Colonic mucosa (tissue), 4 donors: ENCODE measurements at places on chromosomes 7 and 10. TPM values are rescaled to one million over a fixed set of nuclear protein-coding genes. Genes with fewer than 3 reads are reported as not detected.
A peak's percentile ranks its signal among the peaks of the same experiment; 100 is the strongest.

DNA sequence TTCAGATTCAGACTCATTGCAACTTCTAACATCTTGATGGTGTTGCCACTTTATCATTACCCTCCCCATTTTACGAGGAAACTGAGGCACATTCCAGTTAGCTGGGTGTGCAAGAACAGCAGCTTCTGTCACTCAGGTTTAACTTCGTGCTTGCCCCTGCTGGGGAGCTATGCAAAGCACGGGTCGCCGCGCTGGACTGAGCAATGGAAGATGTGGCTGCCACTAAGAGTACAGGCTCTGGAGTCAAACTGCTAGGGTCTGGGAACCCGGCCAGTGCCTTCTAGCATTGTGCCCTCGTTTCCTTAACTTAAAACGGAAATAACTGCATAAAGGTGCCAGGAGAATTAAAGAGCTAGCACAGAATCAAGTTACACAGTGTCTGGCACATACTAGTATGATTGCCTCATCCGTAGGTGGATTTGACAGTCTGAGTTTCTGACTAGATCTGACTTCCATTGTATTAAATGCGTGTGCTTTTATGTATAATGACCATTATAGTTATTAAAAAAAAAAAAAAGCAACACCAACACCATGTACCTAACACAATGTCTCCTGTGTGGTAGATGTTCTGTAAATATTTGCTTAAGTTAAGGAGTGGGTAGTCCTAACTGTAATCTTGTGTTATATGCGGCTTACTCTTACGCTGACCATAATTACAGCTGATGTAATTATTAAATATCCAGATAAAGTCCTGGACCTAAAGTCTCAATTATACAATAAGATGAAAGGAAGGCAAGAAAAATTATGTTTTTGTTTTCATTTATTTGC is 842 bp downstream of the ZNF22 start:
- H3K27me3 ChIP-seq: no peaks in the 10 kb centered on the region
- H3K4me1 ChIP-seq: no peaks in the 10 kb centered on the region
- no peaks in the 10 kb centered on the region for H3K36me3 ChIP-seq
- H3K27ac ChIP-seq: peak overlapping the region; percentile 90
- peak; percentile 72 for DNase-seq

The EGR2 gene
- 0.20 TPM for total RNA-seq

- no peaks in the 10 kb centered on the region for H3K27me3 ChIP-seq
- DNase-seq: peak; percentile 40
- H3K27ac ChIP-seq: no peak overlapping the region
- no peaks in the 10 kb centered on the region for H3K4me1 ChIP-seq
- no peaks in the 10 kb centered on the region for H3K36me3 ChIP-seq
- H3K4me3 ChIP-seq: no peak overlapping the region
These were observed 26.4 kb downstream of the PRF1 start for GRCh38 chr10:70575874-70576802.

The C10orf105 gene
- not detected for total RNA-seq

GRCh38 chr10:101000127-101000914 is 713 bp downstream of the LZTS2 start:
- H3K4me1 ChIP-seq: peaks cover 21% of the 10 kb centered on the region
- peak overlapping the region; percentile 89 for H3K4me3 ChIP-seq
- H3K36me3 ChIP-seq: no peaks in the 10 kb centered on the region
- H3K27me3 ChIP-seq: no peaks in the 10 kb centered on the region
- no peak for DNase-seq

DNA sequence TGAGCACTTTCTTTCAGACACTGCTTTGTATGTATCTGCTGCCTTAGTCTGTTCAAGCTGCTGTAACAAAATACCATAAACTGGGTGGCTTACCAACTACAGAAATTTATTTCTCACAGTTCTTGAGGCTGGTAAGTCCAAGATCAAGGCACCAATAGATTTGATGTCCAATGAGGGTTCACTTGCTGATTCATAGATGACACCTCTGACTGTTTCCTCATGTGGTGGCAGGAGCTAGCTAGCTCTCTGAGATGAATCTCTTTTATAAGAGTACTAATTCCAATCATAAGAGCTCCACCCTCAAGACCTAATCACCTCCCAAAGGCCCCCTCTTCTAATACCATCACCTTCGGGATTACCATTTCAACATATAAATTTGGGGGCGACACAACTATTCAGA is 76.6 kb upstream of the ADO start:
- H3K4me1 ChIP-seq: no peaks in the 10 kb centered on the region
- H3K27ac ChIP-seq: no peak overlapping the region
- H3K4me3 ChIP-seq: no peak overlapping the region
- DNase-seq: no peak

DNA sequence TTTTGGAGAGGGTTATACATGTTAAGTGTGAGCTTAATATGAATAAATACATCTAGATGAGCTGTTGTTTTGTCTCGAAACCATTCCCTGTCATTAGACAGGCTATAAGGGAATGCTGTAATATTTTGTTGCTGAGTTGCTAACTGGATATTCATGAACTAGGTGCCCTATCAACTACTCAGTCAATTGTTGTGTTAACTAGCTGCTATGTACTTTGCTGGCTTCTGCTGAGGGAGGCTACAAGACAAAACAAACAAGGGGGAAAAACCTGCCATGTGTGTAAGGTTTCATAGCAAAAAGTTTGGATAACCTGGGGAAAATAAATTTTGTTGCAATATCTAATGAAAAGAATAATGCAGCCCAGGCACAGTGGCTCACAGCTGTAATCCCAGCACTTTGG is 110.4 kb downstream of the CSTF2T start:
- H3K27me3 ChIP-seq: no peaks in the 10 kb centered on the region
- H3K4me3 ChIP-seq: no peak overlapping the region
- DNase-seq: no peak
- no peaks in the 10 kb centered on the region for H3K36me3 ChIP-seq
- no peak overlapping the region for H3K27ac ChIP-seq
- peaks cover 4% of the 10 kb centered on the region for H3K4me1 ChIP-seq

DNA sequence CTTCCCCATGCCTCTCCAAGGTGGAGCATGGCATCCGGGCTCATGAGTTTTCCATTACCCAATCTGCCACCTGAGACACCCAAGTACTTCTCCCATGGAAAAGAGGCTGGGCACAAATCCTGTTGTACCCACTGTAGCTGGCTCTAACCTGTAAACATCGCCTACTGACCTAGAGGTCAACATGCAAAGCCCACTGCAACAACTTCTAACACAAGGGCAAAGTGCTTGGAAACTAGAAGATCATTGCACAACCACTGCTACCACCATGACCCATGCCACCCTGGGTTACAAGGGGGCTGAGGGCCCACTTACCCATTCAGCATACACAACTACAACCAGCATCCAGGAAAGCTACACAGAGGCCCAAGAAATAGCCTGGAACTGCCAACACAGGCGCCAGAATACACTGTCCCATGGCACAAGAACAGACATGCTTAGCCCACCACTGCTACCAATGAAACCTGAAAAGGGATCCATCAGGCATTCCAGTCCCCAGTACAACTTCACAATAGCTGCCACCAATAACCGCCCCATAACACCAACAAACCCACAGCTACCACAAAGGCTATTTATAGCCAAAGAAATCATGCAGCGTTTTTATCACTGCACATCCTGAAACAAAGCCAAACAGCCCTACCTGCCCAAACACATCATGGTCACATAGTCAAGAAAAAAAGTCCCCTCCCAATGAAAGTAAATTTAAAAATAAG is 63.4 kb downstream of the RNF32 start:
- H3K4me3 ChIP-seq: no peak overlapping the region
- H3K4me1 ChIP-seq: no peaks in the 10 kb centered on the region
- H3K36me3 ChIP-seq: no peaks in the 10 kb centered on the region
- no peak overlapping the region for H3K27ac ChIP-seq
- DNase-seq: no peak

- H3K4me1 ChIP-seq: peaks cover 30% of the 10 kb centered on the region
- peak; percentile 53 for DNase-seq
- H3K27me3 ChIP-seq: no peaks in the 10 kb centered on the region
These were observed 5.8 kb downstream of the VSIR start for GRCh38 chr10:71767420-71768035.

The PRTFDC1 gene
- total RNA-seq: 16.0 TPM

The DOCK4 gene
- total RNA-seq: 11.1 TPM

The POMZP3 gene
- 21.1 TPM for total RNA-seq

The HOGA1 gene
- 0.49 TPM for total RNA-seq

- no peak for DNase-seq
- no peak overlapping the region for H3K27ac ChIP-seq
- H3K27me3 ChIP-seq: no peaks in the 10 kb centered on the region
- H3K4me3 ChIP-seq: no peak overlapping the region
- H3K36me3 ChIP-seq: no peaks in the 10 kb centered on the region
These were observed 64.4 kb downstream of the EGFR start for GRCh38 chr7:55083206-55083605.

GRCh38 chr7:156090988-156091387 is 278.7 kb upstream of the SHH start:
- H3K4me3 ChIP-seq: no peak overlapping the region
- H3K36me3 ChIP-seq: no peaks in the 10 kb centered on the region
- H3K4me1 ChIP-seq: no peaks in the 10 kb centered on the region
- H3K27me3 ChIP-seq: no peaks in the 10 kb centered on the region
- no peak for DNase-seq
- no peak overlapping the region for H3K27ac ChIP-seq

The CFAP46 gene
- 0.13 TPM for total RNA-seq

GRCh38 chr10:69242852-69243212 is 22.7 kb downstream of the HKDC1 start:
- H3K36me3 ChIP-seq: no peaks in the 10 kb centered on the region
- no peak overlapping the region for H3K4me3 ChIP-seq
- no peak for DNase-seq
- H3K27ac ChIP-seq: no peak overlapping the region
- H3K4me1 ChIP-seq: no peaks in the 10 kb centered on the region

The PMPCB gene
- total RNA-seq: 80.5 TPM

The PNLIPRP2 gene
- total RNA-seq: 5.0 TPM

DNA sequence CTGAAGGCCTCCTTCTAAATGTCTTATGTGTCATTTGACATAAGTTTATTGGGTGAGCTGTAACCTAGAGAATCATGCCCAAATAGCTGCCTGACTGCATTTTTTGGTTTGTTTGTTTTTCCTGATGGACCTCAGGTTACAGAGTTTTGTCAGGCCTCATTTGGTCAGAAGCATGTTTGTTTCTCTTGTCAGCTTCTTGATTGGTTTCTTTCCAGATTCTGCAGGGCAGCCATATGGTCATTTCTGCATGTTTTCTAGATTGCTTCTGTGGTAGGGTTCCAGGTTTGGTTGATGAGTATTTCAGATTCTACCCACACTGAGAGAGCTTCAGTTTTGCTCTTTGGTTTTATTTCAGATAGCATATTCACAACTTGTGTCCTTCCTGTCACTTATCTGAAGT is 28.0 kb downstream of the GLCCI1 start:
- no peaks in the 10 kb centered on the region for H3K27me3 ChIP-seq
- no peaks in the 10 kb centered on the region for H3K4me1 ChIP-seq
- no peak overlapping the region for H3K27ac ChIP-seq
- no peak overlapping the region for H3K4me3 ChIP-seq
